ENCODE measurements at places on chromosomes 7 and 10. TPM values are rescaled to one million over a fixed set of nuclear protein-coding genes. Genes with fewer than 3 reads are reported as not detected.

- DNase-seq, result no peak
Measured at GRCh38 chr10:22230158-22230833, 12.5 kb upstream of the EBLN1 start.

DNA sequence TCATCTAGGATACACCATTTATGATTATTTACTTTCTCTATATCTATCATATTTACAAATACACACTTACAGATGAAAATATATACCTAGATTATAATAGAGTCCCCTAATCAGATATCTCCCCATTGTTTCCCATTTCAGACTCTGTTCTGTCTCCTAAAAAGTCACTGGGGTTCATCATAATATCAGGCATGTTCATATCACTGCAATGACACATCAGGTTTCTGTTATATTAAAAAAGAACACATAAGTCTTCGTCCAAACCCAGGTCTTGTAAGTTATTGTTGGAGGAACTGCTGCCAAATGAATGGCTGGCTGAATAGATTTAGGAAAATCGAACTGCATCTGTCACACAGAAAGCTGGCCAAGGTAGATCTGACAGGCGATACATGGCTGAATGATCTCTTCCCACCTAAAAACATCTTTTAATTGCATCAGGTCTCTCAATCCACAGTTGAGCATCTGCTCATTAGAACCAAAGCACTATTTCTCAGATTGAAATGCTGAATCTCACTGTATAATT is 178.7 kb downstream of the CACNA2D1 start:
- no peak for DNase-seq

GRCh38 chr7:101134399-101134980 is 7.6 kb downstream of the SERPINE1 start:
- DNase-seq, result no peak

GRCh38 chr7:151025924-151026671 is 1.8 kb upstream of the ATG9B start:
- DNase-seq, result no peak

DNA sequence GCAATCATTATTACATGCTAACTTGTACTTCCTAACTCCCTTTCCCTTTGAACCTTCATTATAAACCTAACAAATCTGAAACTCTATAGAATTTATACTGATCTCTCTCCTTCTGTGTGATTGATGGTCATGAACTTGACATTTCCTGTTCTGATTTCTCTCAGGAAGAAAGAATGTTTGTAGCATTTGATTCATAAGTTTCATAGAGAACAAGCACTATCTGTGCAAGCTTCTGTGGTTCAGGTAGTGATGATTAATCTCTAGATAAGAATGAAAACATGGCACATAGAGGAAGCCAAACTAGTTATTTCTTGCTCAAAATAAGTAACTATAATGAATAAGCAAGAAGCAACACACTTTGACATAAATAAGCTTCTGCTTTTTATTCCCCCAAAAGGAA is 34.2 kb downstream of the TFPI2 start:
- no peak for DNase-seq

GRCh38 chr7:30906515-30907240 is 5.0 kb upstream of the AQP1 start:
- no peak for DNase-seq

- no peak for DNase-seq
Measured at GRCh38 chr10:63665670-63666134, 144.5 kb downstream of the REEP3 start.

GRCh38 chr7:118657391-118658005 is 433.0 kb downstream of the ANKRD7 start:
- DNase-seq, result no peak

GRCh38 chr7:123905714-123906113 is 19.3 kb upstream of the SPAM1 start:
- DNase-seq, result no peak

Gene FRMD4A
- total RNA-seq, result 236 TPM
